ENCODE measurements at places on chromosomes 1 and 21.

GRCh38 chr1:97797403-97798183 lies 123.2 kb downstream of the DPYD start:
- DNase-seq: no peak

DNA sequence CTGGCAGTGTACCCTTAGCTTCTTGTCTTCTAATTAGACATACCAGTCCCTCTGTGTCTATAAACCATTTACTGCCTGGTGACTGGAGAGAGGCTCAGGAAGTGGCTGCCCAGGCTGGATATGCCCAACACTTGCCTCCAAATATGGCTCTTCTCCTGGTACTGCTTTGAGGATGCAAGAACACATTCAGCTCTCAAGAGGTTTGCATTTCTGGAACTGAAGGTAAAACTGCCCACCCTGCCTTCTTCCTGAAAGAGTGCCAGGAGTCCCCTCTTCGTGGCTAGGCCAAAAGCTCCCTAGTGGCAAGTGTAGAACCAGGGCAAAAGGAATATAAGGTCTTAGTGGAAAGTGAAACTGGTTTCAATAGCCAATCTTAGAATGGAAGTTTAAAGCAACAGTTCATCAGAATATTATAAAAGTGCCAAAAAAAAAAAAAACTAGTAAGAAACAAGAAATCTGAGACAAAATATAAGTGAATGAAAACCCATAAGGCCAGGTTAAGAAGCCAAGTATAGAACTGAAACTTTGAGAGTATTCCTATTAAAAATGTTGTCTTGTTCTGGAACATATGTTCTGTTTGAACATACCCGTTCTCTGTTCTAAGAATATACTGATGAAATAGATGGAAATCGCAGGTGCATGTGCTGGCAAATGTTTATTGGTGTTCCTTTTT lies 77.2 kb upstream of the CTTNBP2NL start:
- DNase-seq: no peak

GRCh38 chr1:227731241-227731677 lies 3.8 kb downstream of the JMJD4 start:
- DNase-seq: no peak

GRCh38 chr21:42439284-42440186 lies 35.8 kb downstream of the UBASH3A start:
- peak; percentile 42 for DNase-seq

DNA sequence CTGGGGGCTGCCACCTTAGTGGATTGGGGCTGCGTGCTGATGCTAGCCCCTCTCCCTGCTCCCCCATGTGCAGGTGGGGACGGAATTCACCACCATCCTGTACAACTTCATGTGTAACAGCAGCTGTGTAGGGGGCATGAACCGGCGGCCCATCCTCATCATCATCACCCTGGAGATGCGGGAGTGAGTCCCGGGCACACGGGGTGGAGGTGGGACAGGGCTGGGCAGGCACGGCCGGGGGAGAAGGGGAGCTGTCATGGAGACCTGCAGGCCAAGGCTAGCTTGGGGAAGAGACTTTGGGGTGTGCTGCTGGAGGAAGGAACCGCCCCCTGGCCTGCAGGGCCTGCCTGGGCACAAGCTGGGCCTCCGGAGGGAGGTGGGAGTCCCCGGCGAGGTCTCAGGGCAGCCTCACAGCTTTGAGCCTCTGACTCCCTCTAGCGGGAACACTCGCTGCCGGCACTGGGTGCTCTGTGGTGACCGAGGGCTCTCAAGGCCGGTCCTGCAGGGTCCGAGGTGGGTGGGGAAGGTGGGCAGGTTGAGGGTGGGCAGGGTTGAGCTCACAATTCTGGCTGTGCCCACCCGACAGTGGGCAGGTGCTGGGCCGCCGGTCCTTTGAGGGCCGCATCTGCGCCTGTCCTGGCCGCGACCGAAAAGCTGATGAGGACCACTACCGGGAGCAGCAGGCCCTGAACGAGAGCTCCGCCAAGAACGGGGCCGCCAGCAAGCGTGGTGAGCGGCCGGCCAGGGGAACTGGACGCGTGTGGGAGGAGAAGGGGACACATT lies 25.0 kb upstream of the CCDC27 start:
- DNase-seq: peak; percentile 42

- peak; percentile 94 for DNase-seq
Observed at GRCh38 chr1:39954870-39955546, at the start of gene MFSD2A. TSS of gene MFSD2A (plus strand) at chr1:39955145. CDS start at chr1:39955293, 148 bp downstream.

- DNase-seq: no peak
Observed at GRCh38 chr1:37533317-37534093, 18.9 kb upstream of the MEAF6 start.

GRCh38 chr1:228335406-228336307 lies 71.0 kb downstream of the TRIM11 start:
- no peak for DNase-seq

DNA sequence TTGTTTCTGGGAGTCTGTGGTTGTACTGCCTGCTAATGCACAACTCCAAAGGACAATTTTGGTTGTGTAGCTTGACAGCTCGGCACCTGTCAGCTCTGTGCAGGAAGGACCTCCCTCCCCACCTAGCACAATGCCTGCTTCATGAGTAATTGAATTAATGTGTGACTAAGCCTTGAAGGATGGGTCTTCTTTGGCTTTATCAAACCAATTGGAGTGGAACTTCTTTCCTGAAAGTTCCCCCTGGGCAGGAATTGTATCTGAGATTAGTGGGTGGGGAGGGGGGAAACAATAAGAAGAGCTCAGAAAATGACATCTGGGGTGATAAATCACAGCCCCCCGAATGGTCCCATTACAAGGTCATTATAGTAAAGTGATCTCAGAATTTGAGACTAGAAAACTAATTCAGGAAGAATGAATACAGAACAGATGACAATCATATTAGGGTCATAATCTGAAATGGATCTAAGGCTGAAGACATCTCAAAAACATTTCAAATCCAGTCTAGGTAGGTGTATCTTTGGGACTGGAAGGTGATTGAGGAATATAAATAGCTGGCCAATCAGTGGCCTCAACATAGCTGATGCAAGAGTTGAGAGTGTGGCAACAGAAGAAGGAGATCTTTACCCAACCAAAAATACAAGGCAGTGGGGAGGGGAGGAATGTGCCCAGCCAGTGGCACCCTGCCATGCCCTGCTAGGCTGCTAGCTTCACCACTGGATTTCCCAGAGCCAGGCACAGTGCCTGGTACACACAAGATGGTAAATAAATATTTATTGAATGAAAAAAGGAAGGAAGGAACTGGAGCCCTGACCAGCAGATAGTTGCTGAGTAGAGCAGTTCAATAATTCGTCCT lies 10.1 kb upstream of the SESN2 start:
- peak; percentile 24 for DNase-seq

DNA sequence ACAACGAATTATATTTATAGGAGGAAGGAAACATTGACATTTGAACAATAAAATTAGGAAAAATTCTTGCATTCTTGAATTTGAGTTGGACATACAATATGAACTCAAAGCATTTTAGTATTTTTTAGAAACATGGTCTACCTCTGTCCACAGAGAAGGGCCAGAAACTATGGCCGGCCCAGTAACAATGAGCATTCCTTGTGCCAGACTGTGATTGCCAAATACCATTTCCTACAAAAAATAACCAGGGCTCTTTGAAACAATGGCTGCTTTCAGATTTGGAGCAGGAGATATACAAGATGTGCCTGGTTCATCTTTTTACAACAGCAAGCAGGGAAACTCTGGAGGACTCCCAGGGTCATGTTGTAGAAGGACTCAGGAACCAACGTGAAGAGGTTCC lies 38.4 kb downstream of the NOS1AP start:
- no peak for DNase-seq

DNA sequence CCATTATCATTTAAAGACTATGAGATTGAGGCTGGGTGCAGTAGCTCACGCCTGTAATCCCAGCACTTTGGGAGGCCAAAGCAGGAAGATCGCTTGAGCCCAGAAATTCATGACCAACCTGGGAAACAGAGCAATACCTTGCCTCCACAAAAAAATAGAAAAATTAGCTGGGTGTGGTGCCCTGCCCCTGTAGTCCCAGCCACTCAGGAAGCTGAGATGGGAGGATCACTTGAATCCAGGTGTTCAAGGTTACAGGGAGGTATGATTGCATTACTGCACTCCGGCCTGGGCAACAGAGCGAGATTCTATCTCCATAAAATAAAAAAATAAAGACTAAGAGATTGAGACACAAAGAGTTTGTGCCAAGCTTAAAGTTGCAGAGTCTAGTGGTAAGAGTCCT lies 537.0 kb downstream of the DPYD start:
- no peak for DNase-seq

- DNase-seq: no peak
Observed at GRCh38 chr1:38015978-38016725, 3.6 kb downstream of the UTP11 start.

DNA sequence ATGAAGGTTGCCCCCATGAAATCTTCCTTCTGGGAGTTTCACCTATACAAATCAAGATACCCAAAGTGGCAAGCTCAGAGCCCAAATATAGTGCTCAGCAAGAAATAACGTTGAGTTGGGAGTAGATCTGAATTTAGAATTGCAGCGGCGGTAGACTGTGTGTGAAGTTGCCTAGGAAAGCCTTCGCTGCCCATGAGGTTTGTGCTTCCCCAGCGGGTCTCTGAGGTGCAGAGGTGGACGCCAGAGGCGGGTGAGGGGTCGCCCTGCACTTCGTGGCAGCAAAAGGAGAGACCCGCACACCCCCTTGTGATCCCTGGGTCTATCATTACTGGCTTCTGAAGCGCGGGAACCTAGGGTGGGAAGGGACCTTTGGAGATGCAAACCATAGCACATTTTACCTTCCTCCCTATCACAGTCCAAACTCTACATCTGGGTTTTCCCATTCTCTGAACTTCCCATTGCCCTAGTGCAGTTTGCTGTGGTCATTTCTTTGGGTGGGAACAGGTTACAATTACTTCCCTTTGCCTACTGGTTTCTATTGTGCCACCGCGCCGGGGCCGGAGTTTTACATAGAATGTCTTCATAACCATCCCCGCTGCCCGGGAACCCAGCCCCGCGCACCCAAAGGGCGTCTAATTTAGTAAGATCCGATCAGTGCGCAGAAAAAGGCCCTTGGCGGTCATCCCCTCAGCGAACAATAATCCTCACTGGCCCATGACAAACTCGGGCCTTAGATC lies 5.2 kb downstream of the TBX15 start:
- DNase-seq: no peak

- DNase-seq: no peak
Observed at GRCh38 chr1:85374160-85374559, 90.8 kb downstream of the DDAH1 start.

DNA sequence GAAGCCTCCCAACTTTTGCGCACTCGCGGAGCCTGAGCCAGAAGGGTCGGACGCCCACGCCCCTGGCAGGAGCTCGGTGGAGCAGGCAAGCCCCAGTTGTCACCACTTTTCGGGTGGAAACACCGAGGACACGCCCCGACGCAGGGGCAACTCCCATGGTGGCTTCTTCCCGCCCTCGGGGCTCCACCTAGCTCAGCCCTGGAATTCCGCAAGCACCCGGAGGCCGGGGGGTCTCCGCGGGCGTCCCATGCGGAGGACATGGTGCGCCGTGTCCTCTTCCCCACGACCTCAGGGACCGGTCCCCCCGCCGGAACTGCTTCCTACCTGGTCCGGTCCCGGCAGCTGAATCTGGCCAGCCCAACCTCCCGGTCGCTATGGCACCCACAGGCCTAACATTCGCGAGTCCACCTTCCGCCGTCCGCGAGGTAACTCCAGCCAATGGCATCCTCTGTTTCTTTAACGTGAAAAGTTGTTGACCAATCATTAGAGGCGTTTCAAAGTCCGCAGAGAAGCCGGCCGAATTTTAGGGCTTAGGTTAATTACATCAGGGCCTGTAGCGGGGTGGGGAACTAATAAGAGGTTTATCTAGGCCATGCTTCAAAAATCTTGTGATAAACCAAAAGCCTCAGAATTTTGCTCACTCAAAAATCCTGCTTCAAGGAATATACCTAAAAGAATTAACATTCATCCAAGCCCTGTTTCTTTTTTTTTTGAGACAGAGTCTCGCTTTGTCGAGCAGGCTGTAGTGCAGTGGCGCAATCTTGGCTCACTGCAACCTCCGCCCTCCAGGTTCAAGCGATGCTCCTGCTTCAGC lies at the start of gene STPG1:
TSS of gene STPG1 (minus strand) at position 433 of the 814 bp plus-strand sequence. CDS start 12,394 bp downstream, outside the sequence.
- DNase-seq: peak; percentile 77

- no peak for DNase-seq
Observed at GRCh38 chr1:99643021-99643779, 2.7 kb upstream of the PALMD start.

DNA sequence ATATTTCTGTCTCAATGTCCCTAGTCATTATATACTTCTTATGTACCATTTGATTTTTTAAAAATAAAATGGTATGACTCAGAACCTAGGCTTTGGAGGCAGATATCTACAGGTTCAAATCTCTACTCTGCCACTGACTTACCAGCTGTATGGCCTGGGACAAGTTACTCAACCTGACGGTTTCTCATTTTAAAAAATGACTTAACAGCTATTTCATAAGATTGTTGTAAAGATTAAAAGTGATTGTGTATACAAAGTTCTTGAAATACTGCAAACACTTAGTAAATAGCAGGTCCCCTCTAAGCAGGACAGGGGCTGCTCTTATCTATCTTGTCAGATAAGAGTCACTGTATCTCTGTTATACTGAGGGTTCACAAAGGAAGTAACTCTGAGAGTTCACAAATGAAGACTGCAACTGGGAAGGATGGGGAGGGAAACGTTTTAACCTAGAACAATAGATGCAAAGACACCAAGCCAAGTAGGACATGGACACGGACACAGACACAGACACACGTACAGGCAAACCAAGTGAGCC lies 2.6 kb downstream of the BCAR3 start:
- no peak for DNase-seq

DNA sequence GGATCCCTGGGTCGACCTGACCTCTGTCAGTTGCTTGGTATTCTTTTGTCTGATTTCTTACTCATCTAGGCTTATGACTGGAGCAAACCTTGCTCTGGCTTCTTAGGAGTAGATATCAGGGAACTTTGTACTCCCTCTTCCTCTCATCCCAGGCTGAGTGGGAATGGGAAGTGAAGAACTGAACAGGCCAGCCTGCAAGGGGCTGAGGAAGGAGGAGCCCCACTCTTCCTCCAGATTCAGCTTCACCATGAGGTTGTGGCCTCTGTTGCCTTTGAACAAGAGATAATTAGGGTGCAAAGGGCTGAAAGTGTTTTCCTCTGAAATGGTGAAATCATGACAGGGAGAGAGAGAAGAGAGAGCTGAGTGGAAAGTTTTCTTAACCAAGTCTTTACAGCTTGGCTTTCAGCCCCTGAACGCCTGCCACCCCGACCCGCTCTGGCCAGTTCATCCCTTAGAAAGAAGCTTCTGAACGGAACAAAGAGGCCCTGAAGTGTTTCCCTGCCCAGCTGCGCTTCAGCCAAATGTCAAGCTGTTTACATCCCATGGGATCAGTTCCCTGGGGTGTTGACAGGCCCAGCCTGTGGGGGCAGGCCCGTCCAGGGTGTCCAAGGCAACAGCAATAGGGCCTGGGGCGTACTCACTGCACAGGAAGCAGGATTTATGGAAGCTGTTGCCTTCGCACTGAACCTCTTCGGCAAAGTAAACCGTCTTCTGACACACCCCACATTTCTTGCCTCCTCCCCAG lies 11.2 kb downstream of the CSRP1 start:
- DNase-seq: no peak

DNA sequence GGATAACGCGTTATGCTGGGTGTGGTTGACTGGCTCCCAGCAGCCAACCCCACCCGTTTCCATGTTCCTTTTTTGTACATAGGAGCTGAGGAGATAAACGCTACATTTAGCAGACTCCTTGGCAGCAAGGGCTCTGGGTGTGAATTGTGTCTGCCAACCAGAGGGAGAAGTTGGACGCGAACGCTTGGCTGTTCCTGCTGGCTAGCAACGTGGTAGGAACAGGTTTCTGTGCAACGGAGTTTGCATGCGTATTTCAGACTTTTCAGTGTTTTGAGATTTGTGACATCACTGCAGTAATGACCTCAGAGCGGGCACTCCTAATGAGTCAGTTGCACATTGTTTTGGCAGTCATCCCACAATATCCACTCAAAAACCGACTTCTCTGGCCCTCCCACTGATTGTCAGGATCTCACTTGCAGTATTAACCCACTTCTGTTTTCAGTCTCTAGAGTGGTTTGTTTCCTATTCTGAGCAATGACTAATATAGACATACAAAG lies 98.7 kb upstream of the RGS1 start:
- DNase-seq: no peak

Data from stimulated activated CD4-positive, alpha-beta T cell treated with anti-CD3 and anti-CD28 coated beads, Interleukin-2, amount 100 ng/mL, for 24 hours (primary cell).